ENCODE measurements at places on chromosomes 12 and 14. TPM values are rescaled to one million over a fixed set of nuclear protein-coding genes. Genes with fewer than 3 reads are reported as not detected.

DNA sequence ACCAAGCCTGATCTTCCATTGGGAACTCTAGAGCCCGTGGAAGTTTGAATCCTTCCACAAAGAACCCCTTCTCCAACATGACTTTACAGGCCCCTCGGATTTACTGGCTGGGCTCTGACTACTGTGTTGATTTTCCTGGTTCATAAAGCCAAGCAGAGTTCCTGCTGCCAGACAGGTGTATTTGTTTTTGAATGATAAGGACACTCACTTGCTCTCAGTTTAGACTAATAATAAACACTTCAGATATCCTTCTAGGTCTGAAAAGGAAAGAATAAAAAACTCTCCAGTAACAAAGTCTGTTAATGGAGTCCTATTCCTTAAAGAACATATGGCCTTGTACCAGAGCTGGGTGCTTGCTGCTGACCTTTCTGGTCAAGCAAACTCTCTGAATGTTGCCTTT, 31.0 kb downstream of the SIX1 start:
- no peaks in the 10 kb centered on the region for H3K4me1 ChIP-seq
- DNase-seq = no peak
- H3K27ac ChIP-seq = no peak overlapping the region
- peaks cover 3% of the 10 kb centered on the region for H3K27me3 ChIP-seq
- H3K4me3 ChIP-seq = no peak overlapping the region
- H3K36me3 ChIP-seq = no peaks in the 10 kb centered on the region

- H3K36me3 ChIP-seq = no peaks in the 10 kb centered on the region
- H3K27me3 ChIP-seq = peaks cover 14% of the 10 kb centered on the region
- DNase-seq = no peak
These were observed 4.0 kb downstream of the SYNDIG1L start for GRCh38 chr14:74421981-74422380.

DNA sequence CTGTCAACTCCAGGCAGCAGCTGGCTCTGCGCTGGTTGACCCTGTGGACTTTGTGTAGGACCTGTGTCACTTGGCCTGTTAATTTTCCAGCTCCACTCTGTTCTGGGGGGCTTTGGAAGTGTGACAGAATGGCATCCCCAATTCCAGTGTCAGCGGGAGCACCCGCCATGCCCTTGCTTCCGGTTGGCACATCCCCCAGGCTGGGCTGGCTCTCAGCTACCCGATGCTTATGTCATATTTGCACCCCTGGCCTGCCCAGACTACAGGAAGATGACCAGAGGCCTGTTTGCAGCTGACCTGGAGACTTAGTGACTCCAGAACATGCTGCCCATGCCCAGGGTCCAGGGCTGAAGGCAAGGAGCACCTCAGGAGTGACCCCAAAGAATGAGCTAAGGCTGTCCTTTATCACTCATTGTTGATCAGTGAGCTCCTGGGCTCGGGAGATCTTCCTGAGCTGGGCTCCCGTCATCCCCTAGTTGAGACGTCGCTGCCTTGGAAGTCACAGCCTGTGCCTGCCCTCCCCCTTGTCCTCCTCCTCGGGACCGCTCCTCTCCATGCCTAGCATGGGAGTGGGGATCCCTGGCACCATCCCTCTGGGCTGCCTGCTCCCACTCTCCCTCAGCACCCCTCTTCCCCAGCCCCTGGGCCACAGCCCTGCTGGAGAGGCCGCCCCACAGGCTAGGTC, 163.4 kb upstream of the RTL1 start:
- no peak overlapping the region for H3K27ac ChIP-seq
- peaks cover 12% of the 10 kb centered on the region for H3K4me1 ChIP-seq
- H3K4me3 ChIP-seq = no peak overlapping the region
- no peaks in the 10 kb centered on the region for H3K36me3 ChIP-seq
- no peak for DNase-seq

- H3K4me1 ChIP-seq = no peaks in the 10 kb centered on the region
- H3K27ac ChIP-seq = no peak overlapping the region
- no peak for DNase-seq
These were observed 154.2 kb downstream of the PLCZ1 start for GRCh38 chr12:18583655-18584054.

DNA sequence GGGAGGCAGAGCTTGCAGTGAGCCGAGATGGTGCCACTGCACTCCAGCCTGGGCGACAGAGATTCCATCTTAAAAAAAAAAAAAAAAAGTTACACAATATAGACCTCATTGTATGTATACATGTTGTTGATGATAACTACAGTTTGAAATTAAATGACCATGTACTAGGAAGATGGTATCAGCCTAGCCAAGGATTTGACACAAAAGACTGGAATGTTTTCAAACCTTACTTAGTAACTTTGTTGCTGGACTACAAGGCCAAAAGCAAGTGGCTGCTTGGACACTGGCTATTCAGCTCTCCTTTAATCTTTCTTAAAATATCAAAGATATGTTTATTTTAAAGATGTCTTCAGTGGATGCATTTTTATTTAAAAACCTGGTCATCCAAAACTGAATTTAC, 18.9 kb upstream of the NUDT4 start:
- H3K27ac ChIP-seq = no peak overlapping the region
- peaks cover 2% of the 10 kb centered on the region for H3K4me1 ChIP-seq
- no peak for DNase-seq
- H3K27me3 ChIP-seq = no peaks in the 10 kb centered on the region

DNA sequence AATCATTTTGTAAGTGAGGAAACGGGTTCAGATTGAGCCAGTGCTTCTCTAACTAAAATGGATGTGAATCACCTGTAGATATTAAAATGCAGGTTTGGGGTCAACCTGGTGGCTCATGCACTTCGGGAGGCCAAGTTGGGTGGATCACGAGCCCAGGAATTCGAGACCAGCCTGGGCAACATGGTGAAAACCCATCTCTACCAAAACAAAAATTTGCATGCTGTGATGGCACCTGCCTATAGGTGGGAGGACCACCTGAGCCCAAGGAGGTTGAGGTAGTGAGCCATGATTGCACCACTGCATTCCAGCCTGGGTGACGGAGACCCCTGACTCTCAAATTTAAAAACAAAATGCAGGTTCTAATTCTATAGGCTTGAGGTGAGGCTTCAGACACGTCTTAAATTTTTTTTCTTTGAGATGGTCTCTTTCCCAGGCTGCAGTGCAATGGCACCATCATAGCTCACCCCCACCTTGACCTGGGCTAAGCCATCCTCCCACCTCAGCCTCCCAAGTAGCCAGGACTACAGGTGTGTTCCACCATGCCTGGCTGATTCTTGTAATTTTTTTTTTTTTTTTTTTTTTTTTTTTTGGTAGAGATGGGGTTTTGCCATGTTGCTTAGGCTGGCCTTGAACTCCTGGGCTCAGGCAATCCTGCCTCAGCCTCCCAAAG, 9.0 kb downstream of the TUBA1C start:
- H3K36me3 ChIP-seq = peaks cover 45% of the 10 kb centered on the region
- H3K27me3 ChIP-seq = no peaks in the 10 kb centered on the region
- H3K4me3 ChIP-seq = no peak overlapping the region
- no peak for DNase-seq
- H3K27ac ChIP-seq = no peak overlapping the region

GRCh38 chr12:78209846-78210505, 379.3 kb downstream of the NAV3 start:
- DNase-seq = no peak
- H3K27me3 ChIP-seq = no peaks in the 10 kb centered on the region
- no peaks in the 10 kb centered on the region for H3K4me1 ChIP-seq
- no peaks in the 10 kb centered on the region for H3K36me3 ChIP-seq
- no peak overlapping the region for H3K4me3 ChIP-seq

- H3K4me1 ChIP-seq = no peaks in the 10 kb centered on the region
- H3K27me3 ChIP-seq = peaks cover 3% of the 10 kb centered on the region
- DNase-seq = no peak
- H3K27ac ChIP-seq = no peak overlapping the region
These were observed 2.2 kb upstream of the KRT80 start for GRCh38 chr12:52193991-52194390.

- DNase-seq = no peak
- H3K4me1 ChIP-seq = peaks cover 5% of the 10 kb centered on the region
- H3K27ac ChIP-seq = no peak overlapping the region
These were observed 4.3 kb upstream of the PPP2R5C start for GRCh38 chr14:101757064-101757838.

DNA sequence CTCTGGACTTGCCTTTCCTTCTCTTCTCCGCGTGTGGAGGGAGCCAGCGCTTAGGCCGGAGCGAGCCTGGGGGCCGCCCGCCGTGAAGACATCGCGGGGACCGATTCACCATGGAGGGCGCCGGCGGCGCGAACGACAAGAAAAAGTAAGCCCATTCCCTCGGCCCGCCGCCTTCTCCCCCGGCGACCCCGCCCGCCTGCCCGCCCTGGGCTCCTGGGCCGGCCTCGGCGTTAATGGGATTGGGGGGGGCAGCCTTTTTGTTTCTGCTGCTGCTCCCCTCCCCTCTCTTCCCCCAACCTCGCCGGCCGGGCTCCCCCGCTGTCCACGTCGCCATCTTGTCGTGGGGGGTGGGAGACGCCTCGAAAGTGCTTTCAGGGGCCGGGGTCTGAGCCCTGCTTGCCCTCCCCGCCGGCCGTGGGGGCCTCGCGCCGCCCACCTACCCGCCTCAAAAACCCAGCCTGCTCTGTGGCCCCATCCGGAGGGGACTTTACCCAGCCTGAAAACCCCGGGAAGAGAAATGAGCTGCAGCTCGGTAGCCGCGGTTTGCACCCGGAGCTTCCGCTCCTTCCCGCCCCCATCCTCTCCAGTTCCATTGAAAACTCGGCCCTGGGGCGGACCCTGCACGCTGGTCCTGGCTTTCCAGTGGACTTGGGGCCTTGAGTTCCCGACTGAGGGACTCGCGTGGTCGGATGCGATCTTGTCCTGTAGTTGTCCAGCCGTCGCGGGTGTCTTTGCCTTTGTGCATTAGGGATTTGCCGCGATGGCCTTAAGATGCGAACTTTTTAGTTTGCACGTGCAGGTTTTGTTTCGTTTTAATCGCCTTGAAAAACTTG, 598 bp downstream of the HIF1A start:
- no peaks in the 10 kb centered on the region for H3K36me3 ChIP-seq
- peaks cover 21% of the 10 kb centered on the region for H3K4me1 ChIP-seq
- H3K27me3 ChIP-seq = no peaks in the 10 kb centered on the region
- peak overlapping the region; percentile 97 for H3K27ac ChIP-seq

RNF212B gene
- total RNA-seq = 0.05 TPM

NRDE2 gene
- total RNA-seq = 12.5 TPM

C12orf57 gene
- total RNA-seq = 446 TPM

CPM gene
- total RNA-seq = 2.7 TPM

FLVCR2 gene
- 1.9 TPM for total RNA-seq

CLEC9A gene
- total RNA-seq = 16.2 TPM

Data from thymus (tissue), 14 donors.